ENCODE measurements at places on chromosomes 2 and 18.
A peak's percentile ranks its signal among the peaks of the same experiment; 100 is the strongest.

DNA sequence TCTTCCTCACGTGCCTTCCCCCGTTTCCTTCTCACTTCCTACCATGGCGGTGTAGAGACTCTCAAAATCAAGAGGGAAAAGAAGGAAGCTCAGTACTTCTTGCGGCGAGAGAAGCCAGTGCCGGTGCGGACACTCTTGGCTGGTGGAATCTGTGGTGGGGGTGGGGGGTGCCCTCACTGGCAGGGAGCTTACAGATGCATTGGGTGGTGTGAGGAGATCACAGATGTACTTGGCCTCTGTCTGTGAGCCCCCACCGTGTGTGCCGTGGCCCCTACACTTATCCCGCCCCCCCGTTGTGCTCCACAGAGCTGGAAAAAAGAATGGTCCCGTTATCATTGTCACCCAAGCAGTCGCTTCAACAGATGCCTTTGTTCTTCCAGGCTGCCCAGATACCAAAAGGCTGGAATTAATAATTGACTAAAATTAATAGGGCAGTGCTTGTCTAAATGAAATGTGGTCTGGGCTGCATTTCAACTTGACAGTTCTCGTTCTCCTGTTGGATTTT, 79.8 kb downstream of the VAPA start:
- no peak for DNase-seq

DNA sequence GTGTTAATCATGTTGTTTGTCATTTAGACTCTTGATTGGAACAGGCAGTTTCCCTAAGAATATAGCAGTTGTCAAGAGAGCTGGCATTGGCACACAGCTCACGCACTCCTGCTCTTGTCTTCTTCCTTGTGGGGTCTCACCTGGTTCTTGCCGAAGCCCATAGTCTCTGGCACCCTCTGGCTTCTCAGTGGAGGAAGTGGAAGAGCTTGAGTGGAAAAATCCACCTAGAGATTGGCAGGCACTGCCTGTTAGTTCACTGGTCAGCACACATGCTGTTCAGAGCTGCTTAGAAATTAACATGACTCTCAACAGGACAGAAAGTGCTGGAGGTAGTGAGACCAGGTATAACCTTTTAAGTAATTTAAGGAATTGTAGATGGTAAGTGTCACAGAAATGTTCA, 28.3 kb downstream of the SCTR start:
- DNase-seq, result no peak

- no peak for DNase-seq
Observed at GRCh38 chr18:70261141-70261788, 27.6 kb upstream of the SOCS6 start.

DNA sequence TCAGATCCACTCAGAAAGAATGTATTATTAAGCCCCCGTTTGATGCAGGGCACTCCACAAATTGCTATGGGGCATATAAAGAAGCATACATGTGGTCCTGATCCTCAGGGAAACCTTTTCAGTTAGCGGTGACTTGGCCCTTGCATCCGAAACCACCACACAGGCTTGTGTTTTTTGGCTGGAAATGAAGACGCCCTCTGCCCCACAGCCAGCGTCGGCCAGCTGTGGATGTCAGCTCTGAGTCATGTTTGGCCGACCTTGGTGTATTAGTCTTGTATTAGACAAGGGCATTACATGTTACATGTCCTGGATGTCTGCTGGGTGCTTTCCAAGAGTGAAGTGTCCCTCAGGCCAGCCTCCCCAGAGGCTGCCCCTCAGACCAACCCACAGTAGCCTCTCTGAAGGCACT, 107.6 kb upstream of the MAP3K20 start:
- DNase-seq, result peak; percentile 68

GRCh38 chr2:130831356-130831755, 5.4 kb upstream of the ARHGEF4 start:
- no peak for DNase-seq

DNA sequence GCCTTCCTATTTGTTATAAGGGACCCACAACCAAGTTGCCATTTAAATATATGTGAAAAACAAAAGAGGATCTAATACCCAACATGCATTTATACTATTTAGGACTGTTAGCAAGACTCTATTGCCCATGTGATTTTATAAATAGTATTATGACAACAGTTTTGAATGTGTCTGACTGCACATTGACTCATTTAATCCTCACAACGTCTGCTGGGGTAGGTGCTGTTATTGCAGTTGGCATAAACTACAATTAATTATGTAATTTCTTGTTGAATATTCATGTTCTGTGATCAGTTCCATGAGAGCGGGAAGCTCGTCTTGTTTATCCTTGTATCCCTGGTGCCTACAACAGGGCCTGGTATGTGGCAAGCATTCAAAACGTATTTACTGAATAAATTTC, 53.7 kb downstream of the SH2D6 start:
- no peak for DNase-seq

GRCh38 chr2:43375746-43376522, 149.5 kb upstream of the ZFP36L2 start:
- DNase-seq, result no peak

- DNase-seq, result no peak
Observed at GRCh38 chr2:65522922-65523321, 90.5 kb upstream of the SPRED2 start.

DNA sequence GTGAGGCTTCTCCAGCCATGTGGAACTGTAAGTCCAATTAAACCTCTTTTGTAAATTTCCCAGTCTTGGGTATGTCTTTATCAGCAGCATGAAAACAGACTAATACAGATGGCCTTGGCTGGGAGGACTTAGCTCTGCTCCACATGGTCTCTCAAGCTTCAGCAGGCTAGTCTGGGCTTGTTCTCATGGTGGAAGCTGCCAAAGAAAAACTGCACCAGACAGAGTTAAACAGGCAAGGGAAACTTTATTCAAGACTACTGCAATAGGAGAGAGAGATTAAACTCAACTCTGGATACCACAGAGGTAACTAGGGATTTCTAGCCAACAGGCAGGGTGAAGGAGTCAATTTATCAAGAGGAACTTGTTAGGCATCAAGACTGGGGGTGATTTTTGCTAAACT, 142.1 kb downstream of the CABLES1 start:
- no peak for DNase-seq

DNA sequence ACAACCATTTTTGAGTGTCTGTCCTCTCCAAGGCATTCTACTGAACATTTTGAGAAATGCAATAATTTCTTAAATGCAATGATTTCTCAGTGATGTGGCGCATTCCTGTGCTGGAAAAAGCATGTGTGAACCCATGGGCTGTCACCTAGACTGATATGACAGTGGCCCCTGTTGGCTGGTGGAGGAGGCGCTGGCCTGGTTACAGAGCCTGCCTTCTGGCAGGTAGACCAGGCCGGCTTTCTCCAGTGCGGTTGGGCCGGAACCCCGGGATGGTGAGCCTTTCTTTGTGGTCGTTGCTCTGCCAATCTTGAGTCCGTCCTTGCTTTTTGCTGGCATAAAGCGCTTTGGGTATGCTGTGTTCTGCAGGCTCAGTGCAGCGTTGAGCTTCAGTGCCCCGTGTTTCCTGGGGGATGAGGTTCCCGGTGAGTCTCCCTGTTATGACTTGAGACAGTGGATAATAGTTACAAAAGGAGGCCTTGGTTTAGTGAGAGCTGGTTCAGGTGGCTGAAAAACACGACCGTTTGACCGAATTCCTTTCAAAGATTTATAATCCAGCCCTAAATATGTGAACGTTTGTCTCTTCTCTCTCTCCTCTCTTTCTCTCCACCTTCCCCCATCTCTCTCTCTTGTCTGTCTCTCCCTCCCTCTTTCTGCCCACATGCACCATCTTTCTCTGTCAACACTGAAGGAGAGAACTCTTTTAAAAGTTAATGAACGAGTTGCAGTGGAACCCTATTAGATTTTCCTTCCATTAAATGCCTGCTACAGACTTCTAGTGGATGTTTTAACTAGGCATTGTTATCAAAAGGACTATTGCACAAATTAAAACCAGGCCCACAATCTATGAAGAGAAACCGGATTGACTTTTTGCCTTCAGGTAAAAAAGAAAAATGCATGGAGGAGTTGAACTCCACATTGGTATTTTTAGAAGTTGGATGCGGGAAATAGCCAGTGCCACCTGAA, 34.0 kb downstream of the TSHZ1 start:
- no peak for DNase-seq

GRCh38 chr2:204037286-204037685, 100.7 kb downstream of the ICOS start:
- DNase-seq, result no peak

DNA sequence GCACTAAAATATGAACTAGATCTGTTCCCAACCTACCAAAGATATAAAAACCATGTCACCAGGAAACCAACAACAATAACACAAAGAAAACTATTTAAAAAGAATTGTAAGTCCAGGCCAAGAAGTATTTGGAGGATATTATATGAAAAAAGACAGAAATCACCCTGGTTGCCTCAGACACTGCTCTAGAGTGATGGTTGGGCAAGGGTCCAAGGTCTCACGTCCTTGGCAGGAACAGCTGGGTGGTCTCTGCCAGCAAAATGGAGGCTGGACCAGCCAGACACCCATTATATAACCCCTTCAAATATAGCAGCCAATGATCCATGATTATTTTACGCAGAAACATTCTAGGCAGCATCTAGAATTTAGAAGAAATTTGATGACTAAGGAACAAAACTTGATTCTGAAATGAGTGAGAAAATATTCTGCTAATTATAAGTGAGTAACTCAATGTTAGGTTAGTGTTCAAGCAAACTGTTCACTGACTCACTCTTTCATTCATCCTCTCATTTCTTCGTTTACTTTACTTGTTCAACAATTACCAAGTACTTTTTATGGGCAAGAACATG, 35.4 kb downstream of the MRPL35 start:
- DNase-seq, result no peak

DNA sequence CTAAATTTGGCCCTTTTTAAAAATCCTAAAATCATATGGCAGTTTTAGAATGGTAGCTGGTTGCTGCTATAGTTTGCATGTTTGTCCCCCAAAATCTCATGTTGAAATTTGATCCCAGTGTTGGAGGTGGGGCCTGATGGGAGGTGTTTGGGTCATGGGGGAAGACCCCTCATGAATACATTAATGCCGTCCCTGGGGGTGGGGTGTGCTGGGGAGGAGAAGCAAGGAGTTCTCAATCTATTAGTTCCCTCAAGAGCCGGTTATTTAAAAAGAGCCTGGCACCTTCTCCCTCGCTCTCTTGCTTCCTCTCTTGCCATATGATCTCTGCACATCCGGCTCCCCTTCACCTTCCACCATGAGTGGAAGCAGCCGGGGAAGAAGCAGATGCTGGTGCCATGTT, 20.8 kb downstream of the GPATCH11 start:
- no peak for DNase-seq

- DNase-seq, result peak; percentile 11
Observed at GRCh38 chr2:119249855-119250717, 26.5 kb downstream of the STEAP3 start.

DNA sequence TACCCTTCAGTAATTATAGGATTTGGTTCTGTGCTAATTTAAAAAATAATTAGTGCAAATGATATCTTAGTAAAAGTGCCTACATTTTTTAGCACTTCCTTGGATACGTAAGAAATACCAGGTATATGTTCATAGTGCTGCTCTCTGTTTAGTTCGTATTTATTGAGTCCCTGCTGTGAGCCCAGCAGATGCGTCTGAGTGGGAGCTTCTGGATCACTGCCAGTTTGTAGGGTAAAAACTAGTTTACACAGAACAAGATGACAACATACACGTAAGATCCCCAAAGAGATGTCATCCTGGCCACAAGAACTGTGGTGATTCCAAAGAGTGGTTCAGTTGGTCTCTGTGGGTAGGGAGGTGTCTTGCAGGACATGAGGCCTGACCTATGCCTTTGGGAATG, 103.2 kb downstream of the CTIF start:
- DNase-seq, result no peak

DNA sequence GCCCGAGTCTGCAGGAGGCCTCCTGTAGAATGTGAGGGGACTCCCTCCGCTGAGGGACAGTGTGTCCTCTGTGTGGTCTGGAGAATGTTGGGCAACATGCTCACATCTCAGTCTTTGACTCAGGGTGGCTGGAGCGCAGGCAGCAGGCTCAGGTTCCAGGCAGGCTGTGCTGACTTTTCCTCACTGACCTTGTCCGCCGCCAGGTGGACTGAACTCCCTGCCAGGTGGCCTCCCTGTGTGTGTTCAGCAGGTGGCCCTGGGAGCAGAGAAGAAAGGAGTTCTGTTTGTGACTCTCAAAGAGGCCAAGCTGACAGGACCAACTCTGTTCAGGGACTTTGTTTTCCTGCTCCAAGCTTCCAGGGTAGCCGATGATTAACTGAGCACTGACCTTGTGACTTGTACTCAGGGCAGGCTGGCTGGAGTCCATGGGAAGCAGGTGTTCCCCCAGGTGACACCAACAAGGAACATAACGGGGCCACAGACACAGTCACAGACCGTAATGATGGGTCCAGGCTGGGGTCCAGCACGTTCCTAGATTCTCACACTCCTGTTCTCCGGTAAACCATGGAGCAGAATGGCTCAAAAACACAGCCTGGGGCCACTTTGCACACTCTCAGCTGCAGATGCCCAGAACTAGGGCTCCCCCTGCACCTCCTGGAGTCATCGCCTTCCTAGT, 439.8 kb downstream of the RNF144A start:
- DNase-seq, result no peak

DNA sequence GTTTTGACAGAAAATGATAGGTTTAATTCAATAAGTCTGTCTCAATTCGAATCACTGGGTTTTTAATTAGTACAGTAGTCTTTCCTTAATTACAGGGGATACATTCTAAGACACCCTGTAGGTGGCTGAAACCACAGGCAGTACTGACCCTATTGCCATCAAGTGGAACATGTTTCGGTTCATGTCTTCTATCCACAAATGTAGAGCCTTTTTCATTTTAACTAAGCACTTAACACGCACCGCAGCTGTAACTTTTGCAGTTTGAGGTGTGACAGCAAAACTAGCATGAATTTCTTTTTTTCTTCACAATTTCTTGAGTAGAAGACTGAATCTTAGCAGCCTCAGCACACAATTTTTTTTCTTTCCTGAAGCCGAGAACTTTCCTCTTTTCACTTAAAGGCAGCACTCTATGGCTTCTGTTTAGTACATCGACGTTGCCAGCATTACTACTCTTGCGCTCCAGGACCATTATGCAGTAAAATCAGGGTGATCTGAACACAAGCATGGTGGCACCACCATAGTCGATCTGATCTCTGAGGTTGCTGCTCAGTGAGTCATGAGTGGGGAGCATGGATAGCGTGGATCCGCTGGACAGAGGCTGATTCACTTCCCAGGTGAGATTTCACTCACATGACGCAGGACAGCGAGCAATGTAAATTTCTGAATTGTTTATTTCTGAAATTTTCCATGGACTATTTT, 805.1 kb downstream of the RNF144A start:
- DNase-seq, result no peak

DNA sequence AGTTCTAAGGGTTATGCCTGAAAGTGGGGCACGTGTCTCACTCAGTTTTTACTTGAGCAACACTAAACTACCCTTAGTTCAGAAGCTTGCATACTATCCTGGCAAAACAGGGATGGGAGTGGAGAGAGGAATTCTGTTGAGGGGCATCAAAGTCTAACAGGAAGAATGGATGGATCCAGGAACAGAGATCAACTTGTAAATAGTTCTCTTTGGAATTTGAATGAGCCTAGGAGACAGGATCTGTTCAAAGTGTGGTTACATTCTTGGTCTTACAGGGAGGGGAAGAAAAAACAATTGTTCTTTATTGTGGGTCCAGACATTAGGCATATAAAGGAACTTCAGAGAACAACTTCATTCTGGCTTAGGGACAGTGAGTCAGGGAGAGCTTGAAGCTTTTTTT, 560.2 kb downstream of the CNTNAP5 start:
- no peak for DNase-seq

- no peak for DNase-seq
Observed at GRCh38 chr2:165499131-165499530, 29.6 kb downstream of the CSRNP3 start.

- no peak for DNase-seq
Observed at GRCh38 chr2:120225549-120226065, 2.4 kb upstream of the TMEM185B start.

Measured in femur (tissue), 1 donor.